HT-29 (cell line): ENCODE measurements at places on chromosomes 5 and 9.
A peak's percentile ranks its signal among the peaks of the same experiment; 100 is the strongest.

DNA sequence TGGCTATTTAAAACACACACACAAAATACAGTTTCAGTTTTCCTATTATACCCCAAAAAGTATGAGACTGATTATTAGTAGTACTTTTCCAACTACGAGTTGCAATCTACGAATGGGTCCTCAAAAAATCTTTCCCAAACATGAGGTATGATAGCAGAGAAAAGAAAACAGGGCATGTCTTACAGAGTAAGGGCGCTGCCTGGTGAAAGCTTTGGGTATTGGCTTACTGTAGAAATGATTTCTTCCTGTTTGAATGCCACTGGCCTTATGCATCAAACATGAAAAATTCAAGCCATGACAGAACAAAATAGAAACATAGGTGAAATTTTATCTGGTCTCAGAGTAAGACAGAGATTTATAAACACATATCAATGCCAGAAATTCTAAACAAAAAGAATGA lies 448.0 kb downstream of the SPOCK1 start:
- DNase-seq: peak; percentile 21

GRCh38 chr9:136080716-136081112 lies 14.4 kb downstream of the NACC2 start:
- DNase-seq: no peak

GRCh38 chr9:120729791-120730241 lies 15.5 kb upstream of the MEGF9 start:
- DNase-seq: no peak

GRCh38 chr5:173835131-173835530 lies 53.0 kb upstream of the CPEB4 start:
- DNase-seq: no peak

GRCh38 chr9:70340572-70340971 lies 73.9 kb downstream of the KLF9 start:
- peak; percentile 40 for DNase-seq

GRCh38 chr5:131224387-131225201 lies 39.3 kb upstream of the CDC42SE2 start:
- no peak for DNase-seq

- no peak for DNase-seq
These were observed 14.2 kb upstream of the PSIP1 start for GRCh38 chr9:15524845-15525455.

DNA sequence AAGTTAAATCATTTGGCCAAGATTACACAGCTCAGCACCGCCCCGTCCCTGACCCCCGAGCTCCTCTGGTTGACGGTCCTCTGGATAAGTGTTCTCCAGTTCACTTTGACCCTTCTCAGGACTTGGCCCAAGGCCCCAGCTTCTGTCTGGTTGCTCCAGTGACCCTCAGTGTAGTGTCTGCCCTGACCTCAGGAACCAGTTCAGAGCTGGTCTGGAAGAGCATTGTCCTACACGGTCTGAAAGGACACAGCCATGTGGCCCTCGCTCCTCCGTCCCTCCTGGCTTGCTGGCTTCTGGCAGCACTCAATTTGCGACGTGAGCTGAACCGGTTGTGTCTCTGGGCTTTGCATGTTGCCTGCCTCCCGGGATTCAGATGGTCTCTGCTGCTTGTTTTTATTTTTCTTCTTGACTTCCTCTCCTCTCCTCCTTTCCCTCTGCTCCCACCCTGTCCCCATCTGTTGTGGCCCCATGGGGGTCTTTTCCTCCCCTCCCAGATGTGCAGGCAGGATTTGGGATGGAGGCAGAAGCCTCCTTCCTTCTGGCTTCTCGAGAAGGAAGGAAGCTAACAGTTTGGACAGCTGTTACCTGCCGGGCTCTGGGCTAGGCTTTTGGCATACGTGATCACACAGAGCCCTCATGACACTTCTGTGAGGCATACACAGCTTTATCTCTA lies 72.0 kb downstream of the PPARGC1B start:
- no peak for DNase-seq

- no peak for DNase-seq
These were observed 258.5 kb downstream of the AOPEP start for GRCh38 chr9:94984891-94985476.

- no peak for DNase-seq
These were observed 22.9 kb downstream of the PSMB7 start for GRCh38 chr9:124392254-124392870.

DNA sequence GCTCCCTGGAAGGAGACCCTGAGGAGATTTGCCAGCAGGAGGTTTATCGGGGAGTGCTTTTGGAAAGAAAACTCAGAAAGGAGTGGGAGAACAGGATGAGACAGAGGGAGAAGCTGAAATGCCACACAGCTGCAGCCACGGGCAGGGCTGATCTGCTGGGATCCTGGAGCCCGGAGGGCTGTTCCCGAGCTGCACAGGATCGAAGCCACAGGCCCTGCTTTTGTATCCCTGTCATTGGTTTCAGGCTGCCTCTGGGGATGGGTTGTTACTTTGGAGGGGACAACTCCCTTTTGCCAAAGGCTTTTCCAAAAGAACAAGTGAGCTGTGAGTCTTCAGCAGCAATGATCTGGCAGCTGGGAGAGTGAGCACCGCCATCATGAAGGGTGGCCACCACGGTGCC lies 152.5 kb upstream of the PTCH1 start:
- DNase-seq: no peak

GRCh38 chr9:34647651-34648050 lies 1.2 kb downstream of the GALT start:
- DNase-seq: no peak

GRCh38 chr5:1380910-1381309 lies 36.0 kb upstream of the CLPTM1L start:
- DNase-seq: no peak

- DNase-seq: peak; percentile 69
These were observed 229.8 kb downstream of the FANCC start for GRCh38 chr9:95087659-95088242.

GRCh38 chr9:1939926-1940368 lies 75.2 kb upstream of the SMARCA2 start:
- peak; percentile 26 for DNase-seq

DNA sequence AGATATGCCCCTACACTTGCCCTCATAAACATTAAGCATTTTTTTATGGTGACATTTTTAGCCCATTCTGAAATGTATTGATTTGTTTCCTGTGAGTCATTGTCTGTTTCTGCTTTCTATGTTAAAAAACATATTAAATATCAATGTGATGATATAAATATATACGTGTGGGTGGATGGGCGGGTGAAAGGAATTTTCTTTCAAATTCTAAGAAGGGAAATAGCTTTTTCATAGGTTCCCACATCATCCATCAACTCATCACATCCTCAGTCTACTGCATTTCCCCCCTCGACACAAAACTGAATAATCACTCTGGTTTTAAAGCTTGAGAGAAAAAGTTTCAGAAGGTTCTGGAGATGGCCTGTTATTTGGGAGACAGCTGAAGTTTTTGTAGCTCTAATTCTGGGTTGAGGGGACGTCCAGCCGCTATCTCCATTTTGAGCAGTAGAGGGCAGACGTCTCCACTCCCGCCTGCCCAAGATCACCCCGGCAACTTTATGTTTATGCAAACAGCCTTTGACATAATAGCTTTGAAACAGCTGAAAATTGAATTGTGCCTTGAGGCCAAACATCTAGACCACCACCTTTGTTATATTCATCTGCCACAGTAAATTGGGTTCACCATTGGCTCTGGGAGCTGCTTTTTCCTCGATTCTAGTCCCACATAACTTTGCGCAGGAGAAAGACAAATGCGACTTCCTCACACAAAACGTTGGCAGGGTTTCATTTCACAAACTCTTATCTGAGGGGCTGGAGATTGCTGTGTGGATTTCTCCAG lies 216.2 kb upstream of the CLINT1 start:
- DNase-seq: peak; percentile 78

GRCh38 chr5:127423173-127423798 lies 94.2 kb upstream of the PRRC1 start:
- DNase-seq: no peak

- DNase-seq: peak; percentile 68
These were observed 207.3 kb downstream of the ARHGAP26 start for GRCh38 chr5:142977363-142978051.

DNA sequence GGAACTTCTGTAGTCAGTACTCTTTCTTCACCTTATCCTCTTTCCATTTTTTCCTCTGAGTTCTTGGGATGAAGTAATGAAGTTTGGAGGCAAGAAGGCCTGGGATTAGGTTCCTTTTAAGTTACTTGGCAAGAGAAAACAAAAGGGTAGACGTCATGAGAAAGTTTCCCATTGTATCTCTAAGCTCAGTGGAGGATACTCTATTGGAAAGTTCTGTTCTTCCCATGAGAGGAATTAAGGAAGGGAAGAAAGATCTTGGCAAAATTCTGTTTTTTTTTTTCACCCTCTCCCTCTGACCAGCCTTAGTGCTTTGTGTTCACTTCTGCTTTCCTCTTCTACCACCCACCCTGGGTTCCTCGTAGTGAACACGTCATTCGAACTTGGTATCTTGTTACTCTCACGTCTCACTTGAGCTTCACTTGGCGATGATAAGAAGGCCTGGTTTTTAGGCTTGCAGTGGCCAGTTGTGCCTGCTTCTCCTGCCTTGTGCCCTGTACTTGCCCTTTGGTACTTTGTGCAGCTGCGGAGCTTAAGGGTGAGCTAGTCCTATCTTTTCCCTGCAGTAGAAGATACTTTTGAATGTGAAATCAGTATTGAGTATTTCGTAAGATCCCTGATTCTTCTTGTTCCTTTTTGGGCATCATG lies 67.0 kb downstream of the ARHGAP26 start:
- no peak for DNase-seq

DNA sequence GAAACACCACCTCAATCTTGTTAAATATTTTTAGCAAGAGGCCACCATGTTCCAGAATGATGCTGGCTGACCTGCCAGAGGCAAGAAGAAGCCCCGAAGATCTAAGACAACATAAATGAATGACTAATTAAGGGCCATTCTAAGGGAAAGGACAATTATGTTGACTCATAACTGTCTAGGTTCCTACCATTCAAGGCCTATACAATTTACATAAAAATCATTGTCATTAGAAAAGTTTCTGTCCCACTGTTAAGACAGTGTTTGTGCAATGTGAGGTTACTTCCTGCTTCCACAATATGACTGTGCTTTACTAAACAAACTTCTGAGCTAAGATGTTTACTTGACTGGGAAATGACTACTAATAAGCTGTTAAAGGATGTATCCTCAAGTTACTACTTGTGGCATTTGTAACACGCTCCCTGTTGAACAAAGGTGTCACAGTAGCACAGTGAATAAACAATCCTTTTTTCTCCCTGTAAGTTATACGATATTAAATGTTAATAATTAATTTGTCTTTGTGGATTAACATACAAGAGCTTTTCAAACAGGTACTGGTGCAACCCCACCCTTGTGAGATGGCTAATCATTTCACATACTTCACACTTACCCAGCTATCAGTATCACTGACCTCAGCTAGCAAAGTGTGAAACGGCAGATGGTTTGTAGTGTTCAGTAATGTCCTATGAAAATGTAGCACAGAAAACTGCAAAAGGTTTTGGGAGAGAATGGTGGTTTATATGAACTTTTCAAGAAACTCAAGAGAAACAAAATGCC lies 195.8 kb downstream of the EFNA5 start:
- peak; percentile 86 for DNase-seq

DNA sequence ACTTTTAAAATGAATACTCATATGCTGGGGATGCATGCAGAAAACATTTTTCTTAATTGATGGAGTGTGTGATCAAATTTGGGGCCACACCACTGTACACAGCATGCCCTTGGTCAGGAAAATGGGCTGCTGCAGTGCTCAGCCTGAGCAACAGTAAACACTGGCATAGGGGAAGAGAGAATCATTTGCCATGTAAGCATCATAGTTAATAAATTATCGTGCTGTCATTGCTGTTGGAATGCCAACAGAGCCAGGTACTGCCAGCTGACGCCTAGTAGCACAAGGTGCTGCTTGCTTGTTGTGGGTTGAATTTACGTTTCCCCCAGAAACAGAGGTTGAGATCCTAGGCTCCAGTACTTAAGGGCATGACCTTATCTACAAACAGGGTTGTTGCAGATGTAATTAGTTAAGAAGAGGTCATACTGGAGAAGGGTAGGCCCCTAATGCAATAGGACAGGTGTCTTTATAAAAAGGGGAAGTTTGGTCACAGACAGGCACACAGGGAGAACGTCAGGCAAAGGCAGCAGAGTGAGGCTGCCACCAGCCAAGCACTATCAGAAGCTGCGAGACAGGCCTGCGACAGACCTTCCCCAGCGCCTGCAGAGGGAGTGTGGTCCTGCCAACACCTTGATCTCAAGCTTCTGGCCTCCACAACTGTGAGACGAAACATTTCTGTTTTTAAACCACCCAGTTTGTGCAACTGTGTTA lies 25.3 kb downstream of the DAP start:
- DNase-seq: peak; percentile 39

GRCh38 chr5:134125039-134126015 lies 10.8 kb downstream of the TCF7 start:
- peak; percentile 42 for DNase-seq

DNA sequence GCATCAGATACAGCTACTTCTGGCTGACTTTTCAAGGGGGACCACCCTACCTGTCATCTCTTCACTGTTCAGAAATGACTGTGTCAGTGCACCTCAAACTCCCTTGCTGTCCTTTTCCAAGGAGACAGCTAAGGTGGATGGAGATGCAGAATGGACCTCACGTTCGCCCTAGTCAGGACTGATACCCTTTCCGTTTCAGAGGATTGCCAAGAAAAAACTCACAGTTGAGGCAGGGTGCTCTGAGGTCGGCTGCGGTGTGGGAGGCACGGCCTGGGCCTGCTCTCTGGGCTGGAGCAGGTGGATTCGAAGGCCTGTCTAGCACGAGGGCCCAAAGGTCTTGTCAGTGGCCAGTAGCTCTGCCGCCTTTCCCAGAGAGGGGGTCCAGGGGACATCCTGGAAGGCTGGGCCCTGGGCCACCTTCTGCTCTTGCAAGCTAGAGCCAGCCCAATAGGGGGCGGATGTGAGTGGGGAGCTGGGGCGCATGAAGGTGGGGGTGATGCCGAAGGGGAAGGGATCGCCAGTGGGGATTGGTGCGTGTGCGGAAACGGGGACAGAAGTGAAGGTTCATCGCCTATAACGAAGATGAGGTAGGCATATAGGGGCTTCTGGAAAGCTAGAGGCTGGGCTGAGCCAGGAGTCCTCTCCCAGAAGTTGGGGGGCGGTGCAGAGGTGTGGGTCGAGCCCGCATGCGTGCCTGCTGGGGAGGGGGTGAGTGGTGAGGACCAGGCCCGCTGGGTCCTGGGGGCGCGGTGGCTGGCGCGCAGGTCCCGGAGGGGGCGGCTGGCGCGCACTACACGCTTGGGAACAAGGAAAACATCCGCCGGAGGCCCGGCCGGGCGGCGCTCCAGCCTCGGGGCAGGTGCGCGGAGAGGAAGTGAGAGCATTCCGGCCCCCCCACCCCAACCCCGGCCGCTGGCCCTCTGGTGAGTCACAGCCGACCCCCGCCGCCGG lies 2.5 kb upstream of the MSMP start:
- DNase-seq: peak; percentile 82

DNA sequence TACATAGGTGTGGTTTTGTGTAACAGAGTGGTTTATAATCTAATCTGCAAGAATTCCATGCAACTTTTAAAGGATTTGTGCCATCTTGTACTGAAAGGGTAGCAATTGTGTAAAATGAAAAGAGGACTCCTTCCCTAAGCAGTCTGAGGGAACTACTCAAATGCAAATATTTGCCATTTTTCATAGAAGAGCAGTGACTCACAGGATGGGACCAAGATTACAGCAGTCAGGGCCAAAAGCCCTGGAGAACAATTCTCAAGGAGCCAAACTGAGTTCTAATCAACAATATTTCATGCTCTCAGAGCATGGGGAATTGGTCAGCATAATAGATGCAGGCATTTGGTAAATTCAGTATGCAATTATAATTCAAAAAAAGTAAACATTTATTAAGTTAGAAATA lies 495.8 kb downstream of the CHSY3 start:
- peak; percentile 11 for DNase-seq
